ENCODE measurements at places on chromosomes 7 and 10.

GRCh38 chr10:79112881-79113431, 44.2 kb downstream of the ZMIZ1 start:
- DNase-seq: no peak

- no peak for DNase-seq
Observed at GRCh38 chr7:299628-300027, 9.7 kb downstream of the FOXL3 start.

GRCh38 chr10:131723297-131724168, 177.3 kb upstream of the PPP2R2D start:
- DNase-seq: no peak

DNA sequence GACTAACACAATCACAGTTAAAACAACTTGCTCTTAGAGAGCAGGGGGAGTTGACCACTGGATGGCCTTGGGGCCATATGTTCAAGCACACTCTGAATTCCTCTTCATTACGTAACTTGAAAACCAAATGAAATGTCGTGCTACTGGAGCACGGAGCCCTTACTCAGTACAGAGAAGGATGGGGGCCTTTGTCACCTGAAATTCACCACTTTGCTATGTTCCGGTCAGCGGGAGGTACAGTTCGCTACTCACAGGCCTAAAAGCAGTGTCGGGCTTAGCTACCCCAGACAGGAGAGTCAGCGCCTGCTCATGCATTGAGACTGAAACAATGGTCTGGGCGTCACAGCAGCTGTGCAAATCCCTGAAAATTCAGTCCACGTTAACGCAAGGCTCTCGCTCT, 39.6 kb downstream of the GLI3 start:
- no peak for DNase-seq

- no peak for DNase-seq
Observed at GRCh38 chr7:149846436-149847046, 8.4 kb downstream of the ZNF862 start.
